ENCODE measurements at places on chromosomes 5 and 9. TPM values are rescaled to one million over a fixed set of nuclear protein-coding genes. Genes with fewer than 3 reads are reported as not detected.

Gene PCDHGA12
- not detected for total RNA-seq

GRCh38 chr5:132905938-132906337 is 32.5 kb downstream of the LEAP2 start:
- no peak overlapping the region for H3K4me3 ChIP-seq
- DNase-seq = no peak
- H3K27ac ChIP-seq = no peak overlapping the region
- no peaks in the 10 kb centered on the region for H3K27me3 ChIP-seq
- H3K36me3 ChIP-seq = peaks cover 13% of the 10 kb centered on the region

GRCh38 chr5:148849461-148849860 is 23.1 kb downstream of the ADRB2 start:
- H3K27me3 ChIP-seq = peaks cover 3% of the 10 kb centered on the region
- no peak for DNase-seq
- H3K27ac ChIP-seq = peak overlapping the region; percentile 95
- peaks cover 42% of the 10 kb centered on the region for H3K4me1 ChIP-seq

DNA sequence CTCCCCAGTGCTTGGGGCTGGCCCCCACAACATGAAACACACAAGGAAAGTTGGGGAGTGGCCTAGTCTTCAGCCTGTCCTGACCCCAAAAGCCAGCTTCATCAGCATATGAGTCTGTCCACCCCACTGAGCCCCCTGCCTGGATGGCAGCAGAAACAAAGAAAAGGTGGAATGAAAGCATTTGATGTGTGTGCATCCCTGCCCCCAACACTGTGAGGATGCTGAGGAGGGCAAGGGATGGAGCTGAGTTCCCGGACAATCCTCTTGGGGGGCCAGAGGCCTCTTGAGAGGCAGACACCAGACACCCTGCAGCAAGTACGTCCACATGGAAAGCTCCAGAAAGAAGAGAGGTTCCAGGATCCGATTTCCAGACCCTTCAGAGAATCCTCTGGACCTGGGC is 113.5 kb upstream of the PPP1R26 start:
- H3K4me3 ChIP-seq = no peak overlapping the region
- H3K27ac ChIP-seq = no peak overlapping the region
- H3K36me3 ChIP-seq = no peaks in the 10 kb centered on the region

- no peaks in the 10 kb centered on the region for H3K27me3 ChIP-seq
- no peak overlapping the region for H3K4me3 ChIP-seq
- H3K4me1 ChIP-seq = peaks cover 4% of the 10 kb centered on the region
- DNase-seq = no peak
These were observed 185.3 kb downstream of the TLE4 start for GRCh38 chr9:79757074-79757473.

GRCh38 chr9:18143073-18143745 is 330.7 kb upstream of the ADAMTSL1 start:
- no peaks in the 10 kb centered on the region for H3K27me3 ChIP-seq
- no peaks in the 10 kb centered on the region for H3K36me3 ChIP-seq
- DNase-seq = no peak
- H3K27ac ChIP-seq = no peak overlapping the region

DNA sequence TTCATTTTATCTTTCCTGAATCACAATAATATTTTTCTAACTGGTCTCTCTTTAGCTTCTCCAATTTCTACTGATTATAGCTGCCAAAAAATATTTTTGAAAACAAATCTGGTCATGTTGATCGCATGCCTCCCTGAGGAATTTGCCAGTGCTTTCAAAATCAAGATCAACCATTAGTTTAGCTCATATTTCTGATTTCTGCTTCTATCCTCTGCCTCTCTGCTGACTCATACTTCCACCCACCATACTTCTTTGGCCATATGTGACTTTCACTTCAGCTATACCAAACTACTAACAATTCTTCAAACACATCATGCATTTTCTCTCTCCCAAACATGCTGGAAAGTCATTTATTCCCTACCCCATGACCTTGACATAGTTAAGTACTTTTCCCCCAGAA is 636.5 kb downstream of the TLE1 start:
- DNase-seq = no peak
- H3K4me3 ChIP-seq = no peak overlapping the region
- H3K27ac ChIP-seq = no peak overlapping the region
- H3K36me3 ChIP-seq = no peaks in the 10 kb centered on the region
- no peaks in the 10 kb centered on the region for H3K27me3 ChIP-seq
- no peaks in the 10 kb centered on the region for H3K4me1 ChIP-seq

Gene ACTL7B
- total RNA-seq = not detected

DNA sequence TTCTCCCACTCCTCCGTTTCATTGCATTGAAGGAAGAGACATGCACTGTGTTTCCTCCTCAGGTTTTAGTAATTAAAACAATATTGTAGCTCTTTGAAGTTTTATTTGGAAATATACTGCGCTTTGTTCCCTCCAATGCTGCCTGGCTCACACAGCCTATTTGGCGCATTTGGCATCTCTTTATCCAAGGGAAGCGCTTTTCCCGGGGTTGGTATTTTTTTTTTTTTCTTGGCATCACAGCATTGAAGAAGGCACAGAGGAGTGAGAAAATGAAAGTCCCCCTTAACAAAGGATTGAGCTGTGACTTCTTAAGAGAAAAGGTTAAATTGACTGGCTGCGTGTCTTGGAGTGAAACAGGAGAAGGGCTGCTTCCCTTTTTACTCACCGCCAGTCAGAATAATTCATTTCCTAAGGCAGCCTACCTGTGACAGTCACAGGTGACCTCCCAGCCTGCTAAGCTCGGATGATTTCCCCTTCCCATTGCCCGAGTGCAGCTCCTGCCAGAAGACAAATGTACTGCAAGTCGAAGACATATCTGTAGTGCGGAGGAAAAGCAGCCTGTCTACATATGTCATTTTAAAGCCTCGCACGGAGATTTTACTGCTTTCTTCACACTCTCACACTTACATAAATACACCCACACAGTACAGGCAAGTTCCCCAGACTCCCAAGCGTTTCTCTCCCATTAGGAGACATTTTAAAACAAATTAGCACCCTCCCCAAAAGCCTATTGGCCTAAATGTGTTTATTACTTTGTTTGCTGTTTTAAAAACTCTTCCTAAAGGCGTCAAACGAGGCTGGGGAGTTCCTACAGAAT is 665.5 kb upstream of the ZNF608 start:
- H3K27ac ChIP-seq = no peak overlapping the region
- H3K4me3 ChIP-seq = no peak overlapping the region
- no peaks in the 10 kb centered on the region for H3K36me3 ChIP-seq
- no peaks in the 10 kb centered on the region for H3K27me3 ChIP-seq

DNA sequence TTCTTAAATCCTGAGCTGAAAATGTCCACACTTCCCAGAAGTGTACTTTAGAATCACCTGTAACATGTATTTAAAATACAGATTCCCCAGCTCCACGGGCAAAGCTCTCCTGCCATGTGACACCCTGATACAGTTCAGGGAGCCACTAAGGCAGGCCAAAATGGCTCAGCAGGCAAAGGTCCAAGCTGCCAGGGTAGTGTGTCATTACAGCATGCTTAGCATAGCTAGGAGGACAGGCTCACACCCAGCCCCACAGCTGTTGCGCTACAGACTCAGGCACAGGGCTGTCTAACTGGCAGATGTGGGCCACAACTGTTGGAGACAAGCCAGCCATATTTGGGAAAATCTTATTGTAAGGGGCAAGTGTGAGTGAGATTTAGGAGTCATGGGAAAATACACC is 73.0 kb downstream of the C9orf85 start:
- H3K4me3 ChIP-seq = no peak overlapping the region
- no peaks in the 10 kb centered on the region for H3K27me3 ChIP-seq
- no peaks in the 10 kb centered on the region for H3K4me1 ChIP-seq
- no peaks in the 10 kb centered on the region for H3K36me3 ChIP-seq
- no peak for DNase-seq

Gene PLEKHG4B
- total RNA-seq = 0.03 TPM

Gene FOXD4L5
- 0.43 TPM for total RNA-seq

Gene OSMR
- not detected for total RNA-seq

Gene CAPSL
- total RNA-seq = not detected

GRCh38 chr5:78781611-78782286 is 133.2 kb upstream of the LHFPL2 start:
- H3K27ac ChIP-seq = no peak overlapping the region
- H3K4me1 ChIP-seq = peaks cover 3% of the 10 kb centered on the region
- peaks cover 17% of the 10 kb centered on the region for H3K36me3 ChIP-seq
- DNase-seq = no peak
- no peak overlapping the region for H3K4me3 ChIP-seq

DNA sequence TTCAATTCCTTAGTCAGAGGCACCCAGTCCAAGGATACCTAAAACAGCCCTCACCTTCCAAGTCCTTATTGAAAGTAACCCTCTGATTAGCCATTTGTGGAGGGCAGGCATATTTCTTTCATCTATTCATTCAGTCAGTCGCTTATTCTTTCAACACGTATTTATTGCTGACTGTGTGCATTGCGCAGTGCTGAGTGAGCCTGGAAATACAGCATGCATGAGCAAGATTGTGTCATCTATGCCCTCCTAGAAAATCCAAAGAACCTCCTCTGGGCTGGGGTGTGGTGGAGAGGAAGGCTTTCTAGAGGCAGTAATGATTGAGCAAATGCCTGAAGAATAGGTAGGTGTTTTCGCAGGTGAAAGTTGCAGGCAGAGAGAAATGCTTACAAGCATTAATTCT is 8.5 kb upstream of the FEM1C start:
- H3K4me3 ChIP-seq = no peak overlapping the region
- H3K27me3 ChIP-seq = peaks cover 11% of the 10 kb centered on the region
- no peak for DNase-seq

Gene TMEM171
- total RNA-seq = 0.25 TPM

- H3K4me1 ChIP-seq = peaks cover 2% of the 10 kb centered on the region
- no peak overlapping the region for H3K4me3 ChIP-seq
- no peak for DNase-seq
- no peaks in the 10 kb centered on the region for H3K36me3 ChIP-seq
- peaks cover 2% of the 10 kb centered on the region for H3K27me3 ChIP-seq
These were observed 6.9 kb upstream of the GSN start for GRCh38 chr9:121261107-121261460.

- no peak for DNase-seq
- H3K27me3 ChIP-seq = no peaks in the 10 kb centered on the region
- peaks cover 7% of the 10 kb centered on the region for H3K36me3 ChIP-seq
- H3K4me1 ChIP-seq = no peaks in the 10 kb centered on the region
- no peak overlapping the region for H3K4me3 ChIP-seq
- no peak overlapping the region for H3K27ac ChIP-seq
These were observed 38.0 kb upstream of the PRDM12 start for GRCh38 chr9:130626249-130626996.

- no peaks in the 10 kb centered on the region for H3K36me3 ChIP-seq
- no peak overlapping the region for H3K4me3 ChIP-seq
- H3K4me1 ChIP-seq = no peaks in the 10 kb centered on the region
- DNase-seq = no peak
- H3K27me3 ChIP-seq = peaks cover 8% of the 10 kb centered on the region
These were observed 38.8 kb upstream of the SEMA6A start for GRCh38 chr5:116613445-116613844.

DNA sequence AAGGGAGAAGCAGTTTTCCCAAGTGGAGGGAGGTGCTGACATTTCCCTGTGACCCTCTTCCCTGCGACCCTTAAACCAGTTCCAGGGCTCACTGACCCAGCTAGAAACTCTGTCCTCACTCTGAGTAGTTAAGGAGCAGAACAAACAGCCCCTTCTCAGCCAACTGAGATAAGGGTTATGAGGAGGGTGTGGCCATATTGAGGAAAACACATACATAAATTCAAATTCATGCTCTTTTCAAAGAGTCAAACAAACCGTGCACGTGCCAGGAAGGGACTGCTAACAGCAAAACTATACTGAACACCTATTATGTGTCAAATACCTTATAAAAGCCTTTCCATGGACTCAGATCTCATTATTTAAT is 4.9 kb upstream of the AKNA start:
- peak overlapping the region; percentile 44 for H3K27ac ChIP-seq
- peak overlapping the region; percentile 28 for H3K4me3 ChIP-seq
- H3K27me3 ChIP-seq = no peaks in the 10 kb centered on the region
- DNase-seq = no peak
- peaks cover 59% of the 10 kb centered on the region for H3K4me1 ChIP-seq

GRCh38 chr5:155434681-155435080 is 421.1 kb downstream of the KIF4B start:
- H3K27me3 ChIP-seq = no peaks in the 10 kb centered on the region
- no peak overlapping the region for H3K27ac ChIP-seq

- H3K27ac ChIP-seq = no peak overlapping the region
- H3K4me1 ChIP-seq = no peaks in the 10 kb centered on the region
- H3K36me3 ChIP-seq = no peaks in the 10 kb centered on the region
- no peak overlapping the region for H3K4me3 ChIP-seq
These were observed 168.7 kb downstream of the GRIA1 start for GRCh38 chr5:153659039-153659736.

- no peak for DNase-seq
- H3K27ac ChIP-seq = no peak overlapping the region
- H3K4me3 ChIP-seq = no peak overlapping the region
- no peaks in the 10 kb centered on the region for H3K4me1 ChIP-seq
- H3K36me3 ChIP-seq = no peaks in the 10 kb centered on the region
These were observed 388.2 kb downstream of the FAM170A start for GRCh38 chr5:120017513-120017912.
